Camera-type eye (tissue), 1 donor: ENCODE measurements at places on chromosomes 6 and 20. TPM values are rescaled to one million over a fixed set of nuclear protein-coding genes. Genes with fewer than 3 reads are reported as not detected.

Gene PACSIN1
- total RNA-seq = 32.2 TPM

Gene EYS
- 230 TPM for total RNA-seq

Gene SNAP25
- 162 TPM for total RNA-seq

Gene RIPOR2
- 23.1 TPM for total RNA-seq

Gene ALDH8A1
- total RNA-seq = 1.4 TPM

Gene SEL1L2
- total RNA-seq = 0.60 TPM

Gene TGM2
- total RNA-seq = 151 TPM

Gene SYCP2
- 5.4 TPM for total RNA-seq

Gene CYP39A1
- total RNA-seq = 18.6 TPM

Gene FLRT3
- total RNA-seq = 32.1 TPM

Gene GABRR1
- total RNA-seq = 4.6 TPM

Gene DLL1
- total RNA-seq = 23.6 TPM

Gene ZNF311
- total RNA-seq = 2.9 TPM

Gene TMEM14A
- 38.4 TPM for total RNA-seq

Gene SRMS
- not detected for total RNA-seq

Gene TFAP2A
- 30.1 TPM for total RNA-seq

Gene ADAM33
- total RNA-seq = 42.6 TPM

Gene SALL4
- total RNA-seq = 1.8 TPM

Gene GRM4
- total RNA-seq = 8.1 TPM

Gene SCRT2
- total RNA-seq = 4.3 TPM

Gene C20orf204
- total RNA-seq = 1.0 TPM

Gene EDN1
- total RNA-seq = 5.4 TPM

Gene TINAG
- not detected for total RNA-seq

Gene DYNLRB1
- total RNA-seq = 43.7 TPM

Gene FBXL4
- 46.6 TPM for total RNA-seq

Gene BANF2
- total RNA-seq = not detected

Gene GJA10
- total RNA-seq = 2.5 TPM

Gene PRSS16
- total RNA-seq = 0.66 TPM

Gene RSPO3
- 9.5 TPM for total RNA-seq

Gene VWA7
- total RNA-seq = 0.88 TPM

Gene ITPR3
- 9.6 TPM for total RNA-seq

Gene OSTM1
- total RNA-seq = 39.9 TPM

Gene CLPSL1
- not detected for total RNA-seq

Gene PPP1R3G
- 2.8 TPM for total RNA-seq

Gene GSTA1
- total RNA-seq = 2.0 TPM

Gene SMOC2
- 56.6 TPM for total RNA-seq

Gene PHACTR3
- 8.1 TPM for total RNA-seq

Gene PAK5
- total RNA-seq = 12.2 TPM

Gene PGBD1
- 12.5 TPM for total RNA-seq

Gene OPN5
- total RNA-seq = 0.33 TPM
